ENCODE measurements at places on chromosomes 11 and 22.

GRCh38 chr11:2700415-2701211 lies 819 bp upstream of the KCNQ1OT1 start:
- no peak for DNase-seq

DNA sequence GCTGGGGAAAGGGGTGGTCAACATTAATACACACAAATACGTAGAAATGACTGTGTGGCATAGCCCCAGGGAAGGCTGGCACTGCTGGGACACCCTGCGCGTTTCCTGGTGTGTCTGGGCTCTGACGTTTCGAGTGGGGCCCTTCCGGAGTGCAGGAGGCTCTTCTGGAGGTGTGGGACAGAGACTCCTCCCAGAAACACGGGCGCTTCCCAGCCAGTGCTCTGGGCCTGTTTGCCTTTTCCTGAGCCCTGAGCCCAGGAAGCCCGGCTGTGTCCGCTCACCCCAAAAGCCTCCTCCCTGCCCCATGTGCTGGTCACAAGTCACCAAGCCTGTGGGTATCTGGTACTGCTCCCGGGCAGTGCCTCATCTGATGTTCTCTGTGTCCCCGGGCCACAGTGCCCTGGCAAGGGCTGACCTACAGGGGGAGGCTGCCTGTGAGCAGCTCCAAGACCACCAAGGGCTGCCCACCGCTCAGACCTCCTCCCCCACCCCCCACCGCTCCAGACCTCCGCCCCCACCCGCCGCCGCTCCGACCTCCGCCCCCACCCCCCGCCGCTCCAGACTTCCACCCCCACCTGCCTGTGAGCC lies 1133.3 kb downstream of the BRD1 start:
- no peak for DNase-seq

GRCh38 chr11:91966368-91966767 lies 258.2 kb upstream of the FAT3 start:
- no peak for DNase-seq

- DNase-seq = no peak
Observed at GRCh38 chr11:112727341-112727841, 233.8 kb upstream of the NCAM1 start.

- no peak for DNase-seq
Observed at GRCh38 chr22:25898707-25899365, 156.8 kb downstream of the MYO18B start.

DNA sequence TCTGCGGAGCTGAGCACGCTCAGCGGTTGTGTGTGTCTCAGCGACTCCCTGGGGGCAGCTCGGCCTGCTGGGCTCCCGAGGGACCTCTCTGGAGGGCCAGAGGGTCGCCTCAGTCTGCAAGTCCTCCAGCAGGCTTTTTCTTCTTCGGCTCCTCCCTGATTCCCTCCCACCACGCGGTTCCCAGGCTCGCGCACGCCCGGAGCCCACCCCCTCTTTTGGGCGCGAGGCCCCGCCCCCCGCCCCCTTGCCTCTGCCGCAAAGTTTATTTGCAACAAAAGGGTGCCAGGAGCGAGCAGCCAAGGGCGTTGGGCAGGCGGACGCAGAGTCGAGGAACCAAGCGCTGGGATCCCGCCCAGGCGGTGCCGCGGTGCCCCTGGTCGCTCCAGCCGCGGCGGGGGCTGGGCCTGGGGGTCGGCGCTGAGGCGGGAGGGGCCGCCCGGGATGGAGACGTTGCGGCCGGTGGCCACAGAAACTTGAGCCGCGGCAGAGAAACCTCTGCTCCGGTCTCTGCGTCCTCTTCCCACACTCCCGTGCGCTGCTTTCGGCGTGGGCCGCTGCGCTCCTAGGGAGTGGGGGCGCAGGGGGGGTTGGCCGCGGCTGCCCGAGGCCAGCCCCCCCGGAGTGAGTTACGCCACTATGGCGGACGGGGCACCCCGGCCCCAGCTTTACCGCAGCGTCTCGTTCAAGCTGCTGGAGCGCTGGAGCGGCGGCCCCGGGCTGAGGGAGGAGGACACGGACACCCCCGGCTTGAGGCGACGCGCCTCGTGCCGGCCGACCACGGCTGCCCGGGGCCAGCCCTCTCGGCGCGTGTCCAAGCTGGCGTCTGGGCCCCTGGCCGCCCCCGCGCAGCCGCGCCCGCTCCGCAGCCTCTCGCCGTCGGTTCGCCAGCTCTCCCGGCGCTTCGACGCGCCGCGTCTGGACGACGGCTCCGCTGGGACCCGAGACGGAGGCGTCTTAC lies at the start of gene ARHGEF17:
Gene ARHGEF17, plus strand, starts transcription at position 274 of the 958 bp plus-strand sequence. Its CDS starts 363 bp downstream, at position 637.
- DNase-seq = peak; percentile 29

DNA sequence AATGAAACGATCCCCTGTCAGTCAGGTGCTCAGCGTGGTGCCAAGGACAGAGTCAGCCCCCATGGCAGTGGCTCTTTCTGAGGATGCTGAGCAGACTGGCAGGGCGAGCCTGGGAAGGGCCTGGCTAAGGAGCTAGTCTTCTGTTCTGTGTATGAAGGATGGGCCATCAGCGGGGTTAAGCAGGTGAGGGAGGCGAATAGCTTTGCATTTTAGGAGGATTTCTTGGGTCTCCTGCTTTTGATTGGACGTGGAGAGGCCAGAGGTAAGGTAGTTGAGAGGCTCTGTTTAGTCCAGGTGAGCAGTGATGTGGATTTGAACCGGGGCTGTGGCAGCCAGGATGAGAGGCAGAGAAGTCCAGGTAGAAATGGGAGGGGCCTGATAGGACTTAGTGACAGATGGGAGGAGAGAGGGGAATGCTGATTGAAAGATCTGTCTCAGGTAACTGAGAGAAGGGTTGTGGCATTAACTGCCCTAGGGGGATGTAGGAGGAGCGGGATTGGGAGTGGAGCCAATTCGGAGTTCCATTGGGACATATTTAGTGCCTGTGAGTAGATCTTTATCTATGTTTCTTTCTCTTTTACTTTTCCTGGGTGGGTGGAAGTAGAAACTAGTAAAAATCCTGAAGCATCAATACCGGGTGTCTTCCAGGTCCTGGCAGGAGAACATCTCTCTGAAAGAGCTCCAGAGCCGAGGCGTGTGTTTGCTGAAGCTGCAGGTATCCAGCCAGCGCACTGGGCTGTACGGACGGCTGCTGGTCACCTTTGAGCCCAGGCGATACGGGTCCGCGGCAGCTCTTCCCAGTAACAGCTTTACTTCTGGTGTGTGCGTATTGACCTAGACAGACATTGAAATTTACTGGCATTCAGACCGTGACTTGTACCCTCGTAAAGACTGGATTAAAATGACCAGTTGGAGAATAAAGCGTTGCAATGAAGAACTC lies 2.0 kb downstream of the IGHMBP2 start:
- DNase-seq = no peak

GRCh38 chr11:122793515-122793914 lies 44.8 kb upstream of the CRTAM start:
- no peak for DNase-seq

GRCh38 chr11:120605469-120605868 lies 93.9 kb downstream of the GRIK4 start:
- DNase-seq = no peak

- no peak for DNase-seq
Observed at GRCh38 chr11:122910775-122911174, 28.2 kb downstream of the JHY start.

DNA sequence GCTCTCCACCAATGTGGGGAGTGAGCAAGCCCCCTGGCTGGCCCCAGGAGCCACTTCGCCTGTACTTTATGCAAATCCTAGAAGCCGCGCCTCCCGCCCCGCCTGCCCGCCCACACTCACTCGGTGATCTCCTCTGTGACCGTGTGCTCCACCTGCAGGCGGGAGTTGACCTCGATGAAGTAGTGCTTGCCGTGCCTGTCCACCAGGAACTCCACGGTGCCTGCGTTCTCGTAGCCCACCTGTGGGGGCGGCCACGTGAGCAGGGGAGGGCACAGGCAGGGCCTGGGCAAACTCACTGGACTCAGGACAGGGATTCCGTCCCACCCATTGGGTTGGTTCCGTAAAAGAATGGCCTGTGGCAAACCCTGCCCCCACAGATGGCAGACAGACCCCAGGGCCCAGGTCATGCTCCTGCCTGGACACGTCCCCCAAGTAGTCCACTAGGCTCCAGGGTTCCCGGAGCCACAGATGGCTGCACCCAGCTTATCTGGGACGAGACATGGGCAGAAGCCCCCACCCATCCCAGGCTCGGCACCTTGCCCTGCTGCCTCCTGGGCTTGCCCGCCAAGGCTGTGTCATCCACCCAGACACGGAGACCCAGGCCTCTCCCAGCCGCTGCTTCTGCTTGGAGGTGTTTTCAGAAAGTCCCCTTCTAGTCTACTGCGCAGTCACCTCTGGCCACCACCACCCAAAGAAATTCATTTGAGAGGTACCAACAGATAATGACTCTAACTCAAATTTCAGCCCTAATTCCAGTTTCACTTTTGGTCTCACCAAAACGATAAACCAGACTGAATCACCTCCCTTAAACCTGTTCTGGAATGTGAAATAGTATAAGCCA lies 12.1 kb downstream of the LRFN4 start:
- peak; percentile 56 for DNase-seq

- no peak for DNase-seq
Observed at GRCh38 chr22:21754523-21754922, 18.9 kb upstream of the YPEL1 start.

DNA sequence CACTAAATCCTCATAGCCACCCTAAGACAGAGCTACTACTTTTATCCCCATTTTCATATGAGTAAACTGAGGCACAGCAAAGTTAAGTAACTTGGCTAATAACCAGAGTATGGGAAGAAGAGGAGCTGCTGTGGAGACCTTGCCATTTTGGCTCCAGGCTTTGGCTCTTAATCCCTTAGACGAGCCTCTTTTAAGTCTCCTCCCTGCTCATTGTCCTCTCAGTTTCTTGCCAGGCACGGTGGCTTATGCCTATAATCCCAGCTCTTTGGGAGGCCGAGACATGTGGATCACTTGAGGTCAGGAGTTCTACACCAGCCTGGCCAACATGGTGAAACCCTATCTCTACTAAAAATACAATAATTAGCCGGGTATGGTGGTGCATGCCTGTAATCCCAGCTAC lies 78.6 kb downstream of the PRR5L start:
- no peak for DNase-seq

DNA sequence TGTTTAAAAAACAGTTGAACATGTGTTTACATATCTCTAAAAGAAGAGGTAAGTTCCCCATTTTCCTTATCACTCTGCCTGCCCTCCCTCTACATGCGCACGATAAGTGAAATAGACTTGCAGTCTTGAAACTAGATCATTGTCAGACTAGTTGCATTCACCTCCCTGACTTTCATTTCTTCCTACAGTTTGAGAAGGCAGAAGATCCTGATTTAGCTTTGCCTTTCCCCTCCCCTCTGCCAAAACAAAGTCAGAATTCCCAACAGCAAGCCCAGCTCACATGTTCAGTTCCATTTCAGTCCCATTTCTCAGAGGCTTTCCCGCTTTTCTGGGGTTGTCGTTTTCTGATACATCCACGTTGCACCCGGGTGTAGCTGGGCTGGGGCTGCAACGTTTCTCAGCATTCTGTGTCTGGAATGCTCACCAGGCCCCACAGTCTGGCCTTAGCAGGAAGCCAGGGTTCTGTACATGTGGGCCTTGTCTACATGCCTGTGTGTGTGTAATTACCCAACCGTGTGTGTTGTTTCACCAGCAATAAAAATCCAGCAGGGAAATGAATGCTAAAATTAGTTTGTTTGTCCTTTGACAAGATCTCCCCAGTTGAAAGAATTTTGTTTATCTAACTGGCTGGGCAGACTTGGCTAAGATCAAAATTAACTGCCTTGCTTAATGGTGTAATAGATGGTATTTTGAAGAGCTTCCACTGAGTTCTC lies 179.2 kb downstream of the DBX1 start:
- DNase-seq = no peak

DNA sequence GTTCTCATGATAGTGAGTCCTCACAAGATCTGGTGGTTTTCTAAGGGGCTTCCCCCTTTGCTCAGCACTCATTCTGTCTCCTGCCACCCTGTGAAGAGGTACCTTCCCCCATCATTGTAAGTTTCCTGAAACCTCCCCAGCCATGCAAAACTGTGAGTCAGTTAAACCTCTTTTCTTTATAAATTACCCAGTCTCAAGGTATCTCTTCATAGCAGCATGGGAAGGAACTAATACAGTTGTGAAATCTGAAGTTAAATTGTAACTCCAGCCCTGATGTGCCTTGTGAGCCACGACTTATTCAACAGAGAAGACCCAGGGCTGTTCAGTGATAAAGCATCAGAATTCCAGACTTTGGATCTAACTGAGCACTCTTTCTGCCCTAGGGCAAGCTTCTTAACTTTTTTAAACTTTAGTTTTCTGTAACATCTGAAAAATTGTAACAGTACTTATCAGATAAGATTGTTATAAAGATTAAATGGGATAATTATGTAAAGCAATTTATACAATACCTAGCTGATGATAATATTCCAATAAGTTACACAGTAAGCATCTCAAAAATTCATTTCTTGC lies 220.0 kb downstream of the TRPC6 start:
- DNase-seq = no peak

- no peak for DNase-seq
Observed at GRCh38 chr11:73752216-73752867, 8.5 kb downstream of the RAB6A start.

DNA sequence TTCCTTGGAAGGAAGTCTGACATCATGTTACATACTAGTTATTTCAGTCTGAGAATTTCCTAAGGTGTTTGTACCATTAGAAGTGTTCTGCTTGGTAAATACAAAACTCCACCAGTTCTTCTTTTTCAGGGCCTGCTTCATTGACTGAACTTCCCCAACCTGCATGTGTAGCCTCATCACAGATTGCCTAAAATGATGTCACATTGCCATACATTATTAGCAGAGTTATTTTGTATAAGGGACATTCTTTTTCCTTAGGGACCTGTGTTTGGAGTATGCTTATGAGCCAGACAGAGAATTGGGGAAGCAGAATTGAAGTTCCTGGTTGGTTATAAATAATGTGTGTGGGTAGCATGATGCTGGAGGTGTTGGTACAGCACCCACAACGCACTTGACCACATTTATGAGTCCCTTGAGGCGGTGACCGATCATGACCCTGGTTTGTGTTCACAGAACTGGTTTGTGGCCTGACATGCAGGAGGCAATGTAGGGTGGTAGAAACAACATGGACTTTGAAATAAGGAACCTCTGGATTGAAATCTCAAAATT lies 16.4 kb upstream of the MMP7 start:
- no peak for DNase-seq

GRCh38 chr22:30481711-30482110 lies 9.9 kb upstream of the SEC14L3 start:
- no peak for DNase-seq
